CD4-positive, alpha-beta T cell treated with Interleukin-21 for 1 hour (primary cell): ENCODE measurements at places on chromosomes 11 and 22.
A peak's percentile ranks its signal among the peaks of the same experiment; 100 is the strongest.

DNA sequence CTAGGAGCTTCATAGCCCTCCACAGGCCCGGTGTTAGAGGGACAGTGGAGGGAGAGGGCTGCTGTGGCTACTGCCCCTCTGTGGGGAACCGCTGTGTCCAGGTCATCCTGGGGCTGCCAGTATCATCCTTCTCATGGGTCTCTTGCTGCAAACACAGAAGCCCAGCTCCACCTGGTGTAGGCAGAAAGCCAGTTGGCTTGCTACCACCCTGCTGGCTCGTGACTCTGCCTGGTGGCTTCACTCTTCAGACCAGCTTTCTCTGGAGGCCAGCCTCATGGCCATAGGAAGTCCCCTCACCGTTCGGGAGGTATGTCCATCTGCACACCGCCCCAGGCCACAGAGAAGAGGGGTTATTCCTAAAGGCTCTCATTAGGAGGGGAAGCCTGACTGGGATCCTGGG lies 19.4 kb upstream of the SUSD2 start:
- no peak for DNase-seq

DNA sequence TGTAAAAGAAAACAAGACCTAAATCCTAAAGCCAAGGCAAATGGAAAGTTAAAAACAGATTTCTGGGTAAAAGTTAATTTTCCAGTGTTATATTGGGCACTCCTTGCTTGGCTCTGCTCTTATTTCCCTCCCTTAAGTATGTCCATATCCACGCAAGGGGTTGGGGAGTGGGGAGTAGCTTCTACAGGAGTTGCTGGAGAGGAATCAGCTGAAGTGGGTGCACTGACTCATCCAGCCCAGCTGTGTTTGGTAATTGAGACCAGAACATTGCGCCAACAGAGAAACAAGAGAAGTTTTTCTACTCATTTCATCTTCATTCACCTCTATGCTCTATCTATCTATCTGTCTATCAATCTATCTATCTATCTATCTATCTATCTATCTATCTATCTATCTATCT lies 298.4 kb upstream of the PDGFD start:
- no peak for DNase-seq

- no peak for DNase-seq
Observed at GRCh38 chr11:109421981-109422869, at the start of gene C11orf87. Gene C11orf87, plus strand, starts transcription at chr11:109422190. Its CDS starts 1,444 bp downstream, at chr11:109423634.

DNA sequence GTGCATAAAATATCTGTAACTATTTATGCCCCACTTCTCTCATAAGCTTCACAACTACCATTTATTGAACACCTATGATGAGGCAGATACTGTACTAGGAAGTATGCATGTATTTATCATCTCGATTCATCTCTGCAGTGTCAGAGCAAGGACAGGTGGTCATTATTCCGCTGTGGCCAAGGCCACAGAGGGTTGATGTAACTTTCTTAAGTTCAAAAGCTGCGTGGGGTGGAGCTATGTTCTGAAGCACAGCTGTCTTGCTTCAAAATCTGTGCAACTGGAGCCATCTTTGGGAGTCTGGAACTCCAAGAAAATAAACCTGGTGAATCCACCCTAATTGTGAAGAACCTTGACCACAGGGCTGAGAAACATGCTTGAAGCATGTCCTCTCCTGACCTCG lies 60.2 kb upstream of the HMGXB4 start:
- DNase-seq = no peak

GRCh38 chr22:47012589-47013370 lies 250.3 kb downstream of the TBC1D22A start:
- DNase-seq = no peak

DNA sequence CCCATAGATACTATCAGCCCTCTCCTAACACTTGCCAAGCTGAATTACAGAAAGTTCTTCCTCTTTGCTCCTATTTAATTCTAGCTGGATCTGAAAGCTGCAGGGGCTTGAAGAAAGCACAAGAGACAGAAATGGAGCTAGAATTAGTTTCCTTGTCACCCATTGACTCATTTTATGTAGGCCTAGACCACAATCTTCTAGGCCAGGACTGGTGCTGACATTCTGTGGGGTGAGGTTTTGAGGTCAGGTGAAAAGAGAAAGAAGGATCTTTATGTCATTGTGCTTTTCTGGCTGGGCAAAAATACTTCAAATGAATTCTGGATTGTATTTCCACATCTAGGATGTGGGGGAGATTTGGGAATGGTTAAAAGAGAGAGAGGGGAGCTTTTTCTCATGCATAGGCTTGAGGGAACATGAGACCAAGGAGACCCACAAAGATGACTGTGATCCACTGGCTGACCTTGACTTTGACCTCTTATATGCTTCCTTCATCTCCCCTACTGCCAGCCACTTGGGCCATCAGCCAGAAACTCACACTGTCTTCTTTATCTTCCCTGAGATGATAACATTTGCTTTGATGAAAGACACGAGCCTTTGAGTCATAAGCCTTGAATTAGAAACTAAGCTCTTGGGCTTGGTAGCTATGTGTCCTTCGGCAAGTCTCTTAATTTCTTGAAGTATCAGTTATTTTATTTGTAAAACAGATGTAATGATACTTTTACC lies 274.9 kb upstream of the CADM1 start:
- DNase-seq = no peak

- DNase-seq = no peak
Observed at GRCh38 chr22:48905206-48905975, 922.3 kb downstream of the BRD1 start.

DNA sequence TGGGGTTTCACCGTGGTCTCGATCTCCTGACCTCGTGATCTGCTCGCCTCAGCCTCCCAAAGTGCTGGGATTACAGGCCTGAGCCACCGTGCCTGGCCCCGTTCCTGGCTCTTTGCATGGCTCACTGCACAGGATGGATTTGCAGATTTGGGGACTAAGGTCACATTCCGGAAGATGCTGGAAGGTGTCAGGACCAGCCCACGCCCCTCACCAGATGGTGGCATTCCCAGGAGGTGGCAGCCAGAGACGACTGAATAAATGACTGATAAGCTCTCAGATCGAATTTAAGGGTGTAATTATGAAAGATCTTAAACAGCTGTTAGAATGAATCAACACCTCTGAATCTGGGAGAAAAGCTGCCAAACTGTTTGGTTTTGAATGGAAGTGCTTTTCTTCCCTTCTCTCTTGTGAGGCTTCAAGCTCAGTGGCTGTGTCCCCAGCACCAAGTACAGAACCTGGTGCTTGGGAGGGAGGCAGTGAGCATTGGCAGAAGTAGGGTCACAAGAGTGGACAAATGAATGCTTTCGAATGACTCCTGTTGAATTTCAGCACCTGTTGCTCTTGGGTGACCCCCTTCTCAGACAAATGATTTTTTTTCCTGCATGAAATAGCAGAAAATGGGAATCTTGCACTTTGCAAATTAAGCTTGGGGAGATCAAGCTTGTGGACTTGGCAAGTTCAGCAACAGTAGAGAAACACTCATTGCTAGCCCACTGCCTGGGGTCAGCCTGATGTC lies 69.6 kb downstream of the KIAA1671 start:
- DNase-seq = no peak

DNA sequence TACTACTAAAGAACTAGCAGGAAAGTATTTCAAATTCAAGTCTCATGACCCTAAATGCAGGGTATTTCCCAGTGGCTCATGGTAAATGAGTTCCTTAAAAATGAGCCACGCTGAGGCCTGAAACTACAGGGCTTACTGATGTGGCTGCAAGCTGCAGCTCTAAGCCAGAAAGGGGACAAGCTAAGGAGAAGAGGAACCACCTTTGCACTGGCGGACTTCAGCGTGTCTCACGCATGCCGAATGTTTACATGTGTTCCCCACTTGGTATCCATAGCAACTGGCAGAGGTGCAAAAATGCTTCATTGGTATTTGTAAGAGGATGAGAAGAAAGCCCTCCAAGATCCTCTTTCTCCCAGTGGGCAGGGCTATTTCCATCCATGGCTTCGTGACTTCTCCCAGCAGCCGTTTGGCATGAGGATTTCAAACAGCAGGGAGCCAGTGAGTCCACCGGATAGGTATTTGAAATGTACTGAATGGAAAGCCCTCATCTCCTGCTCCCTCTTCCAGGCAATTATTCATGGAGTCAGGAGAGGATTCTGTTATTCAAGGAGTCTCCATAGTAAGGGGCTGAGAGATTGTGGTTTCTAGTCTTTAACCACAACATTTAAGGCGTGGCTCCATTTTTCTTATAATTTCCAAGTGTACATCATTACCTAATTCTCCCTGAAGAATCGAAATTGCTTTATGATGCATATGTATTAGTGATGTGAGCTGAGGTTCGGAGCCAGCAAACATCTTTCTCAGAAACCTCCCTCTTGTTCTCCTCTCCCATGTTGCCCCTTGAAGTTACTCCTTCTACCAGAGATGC lies 55.3 kb upstream of the CD44 start:
- peak; percentile 86 for DNase-seq

- no peak for DNase-seq
Observed at GRCh38 chr11:121538054-121538453, 85.3 kb upstream of the SORL1-AS1 start.

GRCh38 chr11:70315716-70316115 lies 45.2 kb downstream of the PPFIA1 start:
- no peak for DNase-seq

GRCh38 chr22:30438559-30438958 lies 13.0 kb downstream of the MTFP1 start:
- DNase-seq = no peak

DNA sequence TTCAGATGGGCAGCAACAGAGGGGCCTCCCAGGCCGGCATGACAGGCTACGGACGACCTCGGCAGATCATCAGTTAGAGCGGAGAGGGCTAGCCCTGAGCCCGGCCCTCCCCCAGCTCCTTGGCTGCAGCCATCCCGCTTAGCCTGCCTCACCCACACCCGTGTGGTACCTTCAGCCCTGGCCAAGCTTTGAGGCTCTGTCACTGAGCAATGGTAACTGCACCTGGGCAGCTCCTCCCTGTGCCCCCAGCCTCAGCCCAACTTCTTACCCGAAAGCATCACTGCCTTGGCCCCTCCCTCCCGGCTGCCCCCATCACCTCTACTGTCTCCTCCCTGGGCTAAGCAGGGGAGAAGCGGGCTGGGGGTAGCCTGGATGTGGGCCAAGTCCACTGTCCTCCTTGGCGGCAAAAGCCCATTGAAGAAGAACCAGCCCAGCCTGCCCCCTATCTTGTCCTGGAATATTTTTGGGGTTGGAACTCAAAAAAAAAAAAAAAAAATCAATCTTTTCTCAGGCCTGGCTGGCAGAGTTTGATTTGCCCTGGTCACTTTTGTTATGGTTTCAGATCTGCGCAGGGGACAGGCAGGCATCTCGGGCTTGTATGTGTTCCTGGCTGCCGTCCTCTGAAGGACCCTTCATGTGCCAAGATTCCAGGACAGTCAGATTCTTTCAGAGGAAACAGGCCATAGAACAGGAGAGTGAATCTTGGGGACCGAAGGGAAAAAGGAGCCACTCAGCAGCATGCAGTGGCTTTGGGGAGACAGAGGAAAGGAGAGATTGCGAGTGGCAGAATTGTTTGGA lies 5.3 kb downstream of the TAGLN start:
- DNase-seq = no peak

DNA sequence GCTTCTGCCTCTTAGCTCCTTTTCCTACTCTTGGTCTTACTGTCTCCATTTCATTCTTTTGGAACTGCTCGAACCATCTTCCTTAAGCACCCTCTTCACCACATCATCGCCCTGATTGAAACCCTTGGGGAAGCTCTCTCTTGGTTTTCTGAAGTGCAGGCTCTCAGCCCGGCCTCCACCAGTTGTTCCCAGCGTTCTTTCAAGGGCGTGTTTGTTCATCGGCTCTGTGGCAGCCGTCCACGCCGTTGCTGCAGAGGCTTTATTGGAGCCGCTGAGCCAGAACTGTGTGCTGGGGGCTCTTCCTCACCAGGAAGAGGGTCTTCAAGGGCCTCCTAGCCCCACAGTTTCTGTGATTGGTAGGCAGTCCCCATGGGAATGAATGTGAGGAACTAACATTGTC lies 214.1 kb downstream of the TBC1D22A start:
- DNase-seq = no peak

GRCh38 chr11:75492181-75492820 lies 33.4 kb downstream of the GDPD5 start:
- DNase-seq = peak; percentile 64

GRCh38 chr11:18566406-18566805 lies 22.1 kb downstream of the UEVLD start:
- DNase-seq = no peak
